Fibroblast of the aortic adventitia (primary cell): ENCODE measurements at places on chromosomes 6 and 20. TPM values are rescaled to one million over a fixed set of nuclear protein-coding genes. Genes with fewer than 3 reads are reported as not detected.

The IP6K3 gene
- not detected in 2 replicates for total RNA-seq

The SPATA2 gene
- total RNA-seq, result 1.5 and 3.4 TPM in 2 replicates

The KHDC1 gene
- 0.16 and 4.5 TPM in 2 replicates for total RNA-seq

The LY6G6F gene
- not detected in 2 replicates for total RNA-seq

The MTRF1L gene
- 26.8 and 28.2 TPM in 2 replicates for total RNA-seq

The FRK gene
- total RNA-seq, result 2.0 TPM in 2 replicates

The ULBP1 gene
- total RNA-seq, result 0.65 and 1.7 TPM in 2 replicates

The BPIFB1 gene
- total RNA-seq, result not detected in 2 replicates

The TP53RK gene
- 12.4 and 17.4 TPM in 2 replicates for total RNA-seq

The ZNF512B gene
- total RNA-seq, result 7.9 and 12.3 TPM in 2 replicates

The RGS17 gene
- 7.8 and 38.1 TPM in 2 replicates for total RNA-seq

The RIMS4 gene
- total RNA-seq, result 0.27 and 0.41 TPM in 2 replicates

The CRISP2 gene
- total RNA-seq, result not detected in 2 replicates

The RALY gene
- 36.5 and 67.4 TPM in 2 replicates for total RNA-seq

The OR12D2 gene
- not detected in 2 replicates for total RNA-seq

The GSTA3 gene
- total RNA-seq, result not detected in 2 replicates

The NKX2-2 gene
- not detected in 2 replicates for total RNA-seq

The ACOT8 gene
- 17.7 and 25.8 TPM in 2 replicates for total RNA-seq

The AIF1 gene
- not detected in 2 replicates for total RNA-seq

The PRKN gene
- 2.0 and 4.0 TPM in 2 replicates for total RNA-seq

The DOK5 gene
- total RNA-seq, result 53.6 and 85.6 TPM in 2 replicates

The ENPP1 gene
- 5.6 and 7.4 TPM in 2 replicates for total RNA-seq

The SSTR4 gene
- total RNA-seq, result not detected in 2 replicates

The TFAP2D gene
- 5.1 TPM in 1 of 2 replicates, not detected in the other for total RNA-seq
